ENCODE measurements at places on chromosomes 11 and 22.

DNA sequence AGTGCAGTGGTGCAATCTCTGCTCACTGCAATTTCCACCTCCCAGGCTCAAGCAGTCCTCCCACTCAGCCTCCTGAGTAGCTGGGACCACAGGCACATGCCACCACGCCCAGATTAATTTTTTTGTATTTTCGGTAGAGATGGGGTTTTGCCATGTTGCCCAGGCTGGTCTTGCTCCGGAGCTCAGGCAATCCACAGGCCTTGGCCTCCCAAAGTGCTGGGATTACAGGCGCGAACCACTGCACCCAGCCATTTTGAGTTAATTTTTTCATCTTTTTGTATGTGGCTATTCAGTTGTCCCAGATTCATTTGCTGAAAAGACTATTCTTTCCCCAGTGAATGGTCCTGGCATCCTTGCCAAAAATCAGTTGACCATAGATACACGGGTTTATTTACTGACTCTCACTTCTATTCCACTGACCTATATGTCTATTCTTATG, 63.6 kb downstream of the MAPK1 start:
- no peak overlapping the region for H3K27ac ChIP-seq
- no peak for DNase-seq
- peaks cover 83% of the 10 kb centered on the region for H3K36me3 ChIP-seq
- no peaks in the 10 kb centered on the region for H3K27me3 ChIP-seq

GRCh38 chr11:75428281-75428724, 4.7 kb downstream of the KLHL35 start:
- H3K4me3 ChIP-seq = peak overlapping the region; percentile 33
- H3K4me1 ChIP-seq = peaks cover 30% of the 10 kb centered on the region
- H3K36me3 ChIP-seq = peaks cover 4% of the 10 kb centered on the region
- peaks cover 32% of the 10 kb centered on the region for H3K27me3 ChIP-seq

DNA sequence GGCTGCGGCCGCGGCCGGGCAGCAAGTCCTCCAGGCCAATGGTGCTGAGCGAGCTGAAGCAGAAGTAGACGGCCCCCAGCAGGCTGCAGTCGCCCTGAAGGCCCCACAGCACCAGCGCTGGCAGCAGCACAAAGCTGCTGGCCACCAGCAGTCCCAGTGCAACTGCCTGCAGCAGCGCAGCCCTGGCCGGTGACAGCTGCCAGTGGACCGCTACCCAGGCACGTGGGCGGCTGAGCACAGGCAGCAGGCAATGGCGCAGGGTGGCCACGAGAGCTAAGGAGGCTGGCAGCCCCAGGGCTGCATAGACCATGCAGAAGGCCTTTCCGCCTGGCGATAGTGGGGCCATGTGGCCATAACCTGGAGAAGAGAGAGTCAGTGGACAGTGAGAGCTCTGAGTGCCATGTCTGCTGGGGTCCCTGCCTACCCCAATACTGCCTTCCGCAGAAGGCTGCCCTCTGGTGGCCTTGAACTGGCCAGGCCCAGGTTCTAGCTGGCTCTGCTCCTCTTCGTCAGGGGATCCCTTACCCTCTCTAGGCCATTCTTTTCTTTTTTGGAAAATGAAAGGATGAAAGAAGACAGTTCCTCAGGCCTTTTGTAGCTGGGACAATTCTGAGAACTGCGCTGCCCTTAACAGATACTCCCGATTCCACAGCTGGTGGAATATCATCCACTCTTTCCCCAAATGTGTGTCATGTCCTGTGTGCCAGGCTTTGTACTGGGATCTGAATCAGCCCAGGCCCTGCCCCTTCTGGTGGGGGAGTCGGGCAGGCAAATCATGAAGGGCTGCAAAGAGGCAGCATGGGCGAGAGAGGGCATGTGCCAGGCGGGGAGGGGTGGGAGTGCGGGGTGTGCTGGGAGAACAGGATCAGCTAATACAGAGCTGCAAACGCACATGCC, 1.8 kb downstream of the KCNK7 start:
- no peak overlapping the region for H3K4me3 ChIP-seq
- no peak overlapping the region for H3K27ac ChIP-seq
- DNase-seq = peak; percentile 43
- no peaks in the 10 kb centered on the region for H3K27me3 ChIP-seq

GRCh38 chr11:60718524-60719316, 5.8 kb upstream of the MS4A18 start:
- no peaks in the 10 kb centered on the region for H3K36me3 ChIP-seq
- peaks cover 11% of the 10 kb centered on the region for H3K27me3 ChIP-seq
- H3K27ac ChIP-seq = no peak overlapping the region
- H3K4me1 ChIP-seq = no peaks in the 10 kb centered on the region

- no peaks in the 10 kb centered on the region for H3K4me1 ChIP-seq
- no peak overlapping the region for H3K27ac ChIP-seq
- no peak overlapping the region for H3K4me3 ChIP-seq
- peaks cover 12% of the 10 kb centered on the region for H3K27me3 ChIP-seq
Measured at GRCh38 chr11:125443767-125444311, 52.2 kb downstream of the FEZ1 start.

DNA sequence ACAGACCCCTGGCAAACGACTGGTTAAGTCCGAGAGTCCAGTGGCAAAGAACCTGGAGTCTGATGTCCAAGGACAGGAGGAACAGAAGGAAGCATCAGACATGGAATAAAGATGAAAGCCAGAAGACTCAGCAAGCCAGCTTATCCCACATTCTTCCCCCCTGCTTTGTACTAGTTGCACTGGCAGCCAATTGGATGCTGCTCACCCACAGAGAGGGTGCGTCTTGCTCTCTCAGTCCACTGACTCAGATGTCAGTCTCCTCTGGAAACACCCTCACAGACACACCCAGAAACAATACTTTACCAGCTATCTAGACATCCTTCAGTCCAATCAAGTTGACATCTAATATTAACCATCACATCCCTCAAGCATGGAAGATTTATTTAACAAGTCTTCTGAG, 1265.8 kb upstream of the CNTN5 start:
- H3K27me3 ChIP-seq = no peaks in the 10 kb centered on the region
- no peaks in the 10 kb centered on the region for H3K36me3 ChIP-seq

- no peak overlapping the region for H3K27ac ChIP-seq
- H3K36me3 ChIP-seq = no peaks in the 10 kb centered on the region
- H3K4me1 ChIP-seq = no peaks in the 10 kb centered on the region
- no peak for DNase-seq
- H3K4me3 ChIP-seq = no peak overlapping the region
Measured at GRCh38 chr11:129061492-129062230, 119.0 kb upstream of the TP53AIP1 start.

DNA sequence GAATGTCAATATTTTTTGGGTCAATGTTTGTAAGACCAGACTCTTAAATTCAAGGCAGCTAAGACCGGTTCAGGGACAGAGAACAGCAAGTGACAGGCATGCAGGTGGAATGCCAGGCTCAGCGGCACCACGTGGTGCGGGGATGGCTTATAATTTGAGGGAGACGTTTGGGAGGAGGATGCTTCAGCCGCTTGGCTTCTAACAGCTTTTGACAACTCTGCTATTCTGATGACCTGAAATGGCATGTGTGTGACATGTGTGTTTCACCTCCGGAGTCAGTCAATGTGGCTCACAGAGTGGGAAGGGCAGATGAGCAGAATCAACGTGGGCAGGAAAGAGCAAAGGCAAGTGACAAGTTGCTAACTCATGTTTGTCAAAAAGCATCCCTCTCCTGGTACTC, 228.3 kb downstream of the KIRREL3 start:
- DNase-seq = no peak
- H3K4me1 ChIP-seq = no peaks in the 10 kb centered on the region
- no peak overlapping the region for H3K27ac ChIP-seq
- no peaks in the 10 kb centered on the region for H3K27me3 ChIP-seq

DNA sequence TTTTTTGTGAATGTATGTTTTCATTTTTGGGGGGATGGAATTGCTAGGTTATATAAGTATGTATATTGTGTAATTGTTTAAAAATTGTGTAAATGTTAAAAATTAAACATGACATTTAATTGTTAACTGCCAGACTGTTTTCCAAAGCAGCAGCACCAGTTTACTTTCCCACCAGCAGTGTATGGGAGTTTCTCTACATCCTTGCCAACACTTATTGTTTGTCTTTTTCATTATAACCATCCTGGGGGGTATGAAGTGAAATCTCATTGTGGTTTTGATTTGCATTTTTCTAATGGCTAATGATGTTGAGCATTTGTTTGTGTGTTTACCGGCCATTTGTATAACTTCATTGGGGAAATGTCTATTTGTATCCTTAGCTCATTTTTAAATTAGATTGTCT, 31.7 kb upstream of the RRAS2 start:
- no peaks in the 10 kb centered on the region for H3K36me3 ChIP-seq
- H3K4me3 ChIP-seq = no peak overlapping the region
- no peak overlapping the region for H3K27ac ChIP-seq
- H3K27me3 ChIP-seq = no peaks in the 10 kb centered on the region
- H3K4me1 ChIP-seq = peaks cover 5% of the 10 kb centered on the region

GRCh38 chr22:39457198-39457555, 365 bp downstream of the MGAT3 start:
- no peak overlapping the region for H3K4me3 ChIP-seq
- no peaks in the 10 kb centered on the region for H3K36me3 ChIP-seq
- no peak for DNase-seq
- H3K27me3 ChIP-seq = peaks cover 25% of the 10 kb centered on the region

DNA sequence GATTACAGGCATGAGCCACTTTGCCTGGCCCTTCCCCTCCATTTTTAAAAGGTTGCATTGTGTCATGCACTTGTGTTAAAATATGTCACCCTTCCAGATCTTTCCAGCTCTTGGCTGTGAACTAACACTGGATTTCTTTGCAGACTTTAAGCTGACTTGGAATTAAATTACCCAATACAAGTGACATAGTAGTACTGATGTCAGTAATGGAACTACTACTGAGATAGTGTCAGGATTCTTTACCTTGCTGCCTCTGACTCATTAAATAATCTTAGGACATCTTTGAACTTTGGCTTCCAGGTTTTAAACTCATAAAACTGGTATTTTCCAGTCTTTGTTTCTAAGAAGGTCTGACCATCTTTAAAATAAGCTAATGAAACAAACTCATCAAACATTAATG, 51.8 kb upstream of the OR4B1 start:
- DNase-seq = no peak
- no peak overlapping the region for H3K4me3 ChIP-seq
- H3K4me1 ChIP-seq = no peaks in the 10 kb centered on the region
- no peak overlapping the region for H3K27ac ChIP-seq

DNA sequence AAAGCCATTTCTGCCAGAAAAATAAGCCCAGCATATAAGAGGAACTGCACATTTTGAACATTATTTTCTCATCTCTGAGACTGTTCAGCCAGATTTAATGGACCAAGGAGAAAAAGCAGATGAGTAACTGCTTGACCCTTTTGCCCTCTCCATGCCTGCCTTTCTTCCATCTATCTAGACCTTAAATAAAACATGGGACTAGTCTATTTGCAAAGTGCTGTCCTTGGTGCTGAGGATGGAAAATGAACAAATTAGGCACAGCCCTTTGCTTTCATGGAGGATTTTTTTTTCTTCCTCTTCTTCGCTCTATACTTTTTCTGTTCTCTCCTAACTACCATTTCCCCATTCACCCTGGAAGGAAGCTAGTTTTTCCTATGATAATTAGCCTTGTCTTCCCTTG, 361.3 kb downstream of the GRM5 start:
- no peak overlapping the region for H3K27ac ChIP-seq
- no peak for DNase-seq
- no peak overlapping the region for H3K4me3 ChIP-seq
- no peaks in the 10 kb centered on the region for H3K4me1 ChIP-seq
- H3K27me3 ChIP-seq = no peaks in the 10 kb centered on the region

DNA sequence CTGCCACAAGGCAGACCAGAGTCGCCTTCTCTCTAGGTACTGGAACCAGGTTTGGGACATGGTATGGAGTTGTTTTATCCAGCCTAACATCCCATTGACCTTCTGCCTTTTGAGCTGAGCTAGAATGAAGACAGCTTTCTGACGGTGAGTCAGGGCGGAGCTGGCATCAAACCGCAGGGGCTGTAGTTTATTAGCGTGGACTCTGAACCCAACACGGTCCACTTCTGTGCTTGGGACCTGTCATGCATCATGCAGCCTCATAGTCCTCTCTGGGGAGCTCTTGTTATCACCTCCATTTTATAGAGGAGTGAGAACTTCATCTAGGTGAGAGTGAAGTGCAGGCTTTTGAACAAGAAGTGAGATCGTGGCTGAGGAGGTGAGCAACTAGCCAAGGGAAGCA, 8.3 kb downstream of the GAL3ST1 start:
- H3K36me3 ChIP-seq = no peaks in the 10 kb centered on the region
- H3K27ac ChIP-seq = no peak overlapping the region
- no peak for DNase-seq
- H3K4me3 ChIP-seq = no peak overlapping the region

DNA sequence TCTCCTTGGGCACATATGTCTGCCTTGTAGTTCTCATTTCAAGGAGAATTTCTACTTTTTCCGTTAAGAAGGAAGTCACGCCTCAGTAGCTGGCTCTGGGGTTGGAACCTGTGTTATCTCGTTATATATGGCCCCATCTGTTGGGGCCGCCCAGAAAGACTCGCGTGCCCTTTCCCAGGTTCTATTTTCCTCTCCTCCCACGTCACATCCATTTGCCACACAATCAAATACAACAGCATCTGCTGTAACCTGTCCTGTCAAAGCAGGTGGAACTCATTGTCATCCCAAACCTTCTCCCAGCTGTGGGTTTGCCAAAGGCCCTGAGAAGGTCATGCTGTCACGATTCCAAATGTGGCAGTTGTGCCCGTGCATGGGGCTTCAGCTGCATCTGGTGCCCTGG, 213.1 kb upstream of the ZBED5 start:
- no peaks in the 10 kb centered on the region for H3K27me3 ChIP-seq
- no peak overlapping the region for H3K4me3 ChIP-seq
- DNase-seq = no peak
- H3K27ac ChIP-seq = no peak overlapping the region
- no peaks in the 10 kb centered on the region for H3K4me1 ChIP-seq
- H3K36me3 ChIP-seq = no peaks in the 10 kb centered on the region

DNA sequence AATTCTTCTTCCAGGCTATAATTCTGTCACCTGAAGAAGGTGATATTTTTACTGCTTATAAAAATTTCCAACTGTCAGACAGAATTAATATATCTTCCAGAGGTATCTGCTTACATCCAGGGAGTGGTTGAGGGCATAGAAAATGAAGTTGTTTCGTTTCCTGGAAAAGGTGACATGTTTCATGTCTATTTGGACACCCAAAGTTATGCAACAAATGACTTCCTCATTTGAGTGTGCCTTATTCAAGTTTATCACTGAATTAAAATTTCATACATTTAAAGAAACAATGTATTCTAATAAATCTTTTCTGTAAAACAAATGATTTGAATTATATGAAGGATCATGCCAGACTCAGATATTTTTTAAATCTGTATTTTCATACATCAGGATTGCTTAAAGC, 8.5 kb upstream of the GRAMD1B start:
- H3K4me1 ChIP-seq = no peaks in the 10 kb centered on the region
- no peaks in the 10 kb centered on the region for H3K27me3 ChIP-seq
- no peak overlapping the region for H3K27ac ChIP-seq
- no peaks in the 10 kb centered on the region for H3K36me3 ChIP-seq
- no peak overlapping the region for H3K4me3 ChIP-seq
- no peak for DNase-seq

- H3K27ac ChIP-seq = no peak overlapping the region
- no peaks in the 10 kb centered on the region for H3K4me1 ChIP-seq
- DNase-seq = no peak
- H3K36me3 ChIP-seq = no peaks in the 10 kb centered on the region
- H3K4me3 ChIP-seq = no peak overlapping the region
Measured at GRCh38 chr22:48941033-48941902, 886.4 kb downstream of the BRD1 start.

Measured in CD4-positive, alpha-beta T cell (primary cell).